ENCODE measurements at places on chromosomes 2 and 18. TPM values are rescaled to one million over a fixed set of nuclear protein-coding genes. Genes with fewer than 3 reads are reported as not detected.

GRCh38 chr2:85087541-85087940 is 45.7 kb upstream of the TCF7L1 start:
- DNase-seq: no peak

GRCh38 chr18:62387257-62387656 is 62.1 kb downstream of the TNFRSF11A start:
- DNase-seq: no peak

DNA sequence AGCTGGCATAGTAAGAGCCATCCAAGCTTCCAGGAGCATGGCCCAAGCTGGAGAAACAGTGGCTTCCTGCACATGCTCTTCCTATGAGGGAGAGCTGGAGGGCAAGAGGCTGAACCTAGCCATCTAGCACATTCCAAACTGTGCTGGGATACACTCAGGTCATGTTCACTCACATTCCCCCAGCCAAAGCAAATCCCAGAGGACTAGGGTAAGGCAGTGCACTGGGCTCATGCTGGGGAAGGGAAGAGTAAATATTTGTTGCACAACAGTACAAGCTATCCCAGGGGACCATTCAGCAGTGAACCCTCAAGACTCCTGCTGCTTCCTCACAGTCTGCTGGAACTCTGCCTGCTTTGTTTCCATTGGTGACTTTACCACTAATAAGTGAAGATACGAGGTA is 20.7 kb upstream of the GYPC start:
- no peak for DNase-seq

GRCh38 chr2:237663517-237664110 is 36.2 kb downstream of the LRRFIP1 start:
- DNase-seq: no peak

DNA sequence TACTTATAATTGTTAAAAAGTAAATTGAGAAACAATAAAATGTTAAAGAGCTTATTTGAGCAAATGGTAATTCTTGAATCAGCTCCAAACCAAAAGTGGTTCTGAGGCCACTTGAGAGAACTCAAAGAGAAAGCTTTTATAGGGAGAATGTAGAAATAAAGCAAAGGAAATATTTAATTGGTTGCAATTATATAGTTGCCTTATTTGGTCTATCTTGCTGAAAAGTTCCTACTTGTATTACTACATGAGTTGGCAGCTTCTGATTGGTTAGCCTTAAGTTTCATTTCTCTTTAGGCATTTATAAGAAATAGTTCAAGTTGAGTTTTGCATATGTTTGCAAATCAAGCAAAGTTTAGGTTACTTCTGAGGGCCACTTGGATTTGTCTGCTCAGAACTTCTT is 38.1 kb downstream of the SCN2A start:
- DNase-seq: peak; percentile 17

DNA sequence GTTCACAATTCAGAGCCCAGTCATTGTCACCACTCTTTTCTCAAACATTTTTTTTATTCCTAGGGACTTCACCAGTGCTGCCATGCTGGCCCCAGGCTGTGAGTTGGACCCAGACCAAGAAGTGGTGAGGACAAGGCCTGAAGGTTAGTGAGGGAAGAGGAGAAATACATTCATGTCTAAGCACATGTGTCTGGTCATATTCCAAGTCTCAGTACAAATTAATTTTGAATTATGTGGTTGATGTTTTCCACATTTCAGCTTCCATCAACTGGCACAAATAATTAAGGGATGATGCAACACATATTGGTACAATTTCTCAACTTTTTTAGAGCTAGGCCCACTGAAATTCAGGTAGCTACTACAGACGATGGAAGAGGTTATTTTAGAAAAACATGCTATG is 106.6 kb upstream of the UPP2 start:
- no peak for DNase-seq

DNA sequence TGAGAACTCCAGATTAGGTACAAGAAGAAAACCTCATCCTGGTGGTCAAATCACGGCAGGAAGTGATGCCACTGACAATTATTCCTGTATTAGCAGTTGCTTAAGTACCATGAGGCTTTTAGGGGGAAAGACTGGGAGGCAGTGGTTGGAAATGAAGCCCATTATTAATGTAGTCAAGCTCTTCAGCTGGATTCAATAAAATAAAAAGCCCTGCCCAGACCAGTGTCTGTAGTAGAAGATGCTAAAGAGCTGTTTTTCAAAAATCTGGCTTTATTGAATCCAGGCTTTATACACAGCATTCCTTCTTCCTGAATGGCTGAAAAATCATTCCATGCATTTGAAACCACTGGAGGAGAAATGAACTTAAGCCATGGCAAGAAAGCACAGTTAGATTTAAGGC is 155.2 kb downstream of the BCL2 start:
- no peak for DNase-seq

Gene TTN
- polyA plus RNA-seq: 0.02 TPM

Gene SESTD1
- polyA plus RNA-seq: 11.9 TPM

Gene LPIN1
- polyA plus RNA-seq: 24.4 TPM

Gene FBXO48
- polyA plus RNA-seq: 0.37 TPM

Gene ZC3H8
- 1.6 TPM for polyA plus RNA-seq
